Esophagus muscularis mucosa (tissue), 4 donors: ENCODE measurements at places on chromosomes 4 and X. TPM values are rescaled to one million over a fixed set of nuclear protein-coding genes. Genes with fewer than 3 reads are reported as not detected.

DNA sequence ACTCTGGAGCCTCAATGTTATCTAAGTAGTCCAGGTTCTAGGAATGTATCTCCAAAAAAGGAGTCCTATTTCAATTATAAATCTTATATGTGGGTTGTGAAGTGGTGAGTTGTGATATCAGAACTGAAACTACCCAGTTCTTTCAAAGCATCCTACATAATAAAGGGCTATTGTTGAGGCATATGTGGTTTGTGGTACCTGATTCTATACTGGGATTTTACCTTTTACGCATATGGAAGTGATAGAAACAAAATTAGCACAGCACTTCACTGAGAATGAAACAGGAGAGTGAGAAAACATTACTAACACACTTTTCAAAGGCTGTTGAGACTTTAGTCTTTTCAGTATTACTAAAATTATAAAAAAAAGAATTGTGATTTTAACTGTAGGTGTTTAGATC is 417.7 kb upstream of the GALNT7 start:
- no peak for DNase-seq

DNA sequence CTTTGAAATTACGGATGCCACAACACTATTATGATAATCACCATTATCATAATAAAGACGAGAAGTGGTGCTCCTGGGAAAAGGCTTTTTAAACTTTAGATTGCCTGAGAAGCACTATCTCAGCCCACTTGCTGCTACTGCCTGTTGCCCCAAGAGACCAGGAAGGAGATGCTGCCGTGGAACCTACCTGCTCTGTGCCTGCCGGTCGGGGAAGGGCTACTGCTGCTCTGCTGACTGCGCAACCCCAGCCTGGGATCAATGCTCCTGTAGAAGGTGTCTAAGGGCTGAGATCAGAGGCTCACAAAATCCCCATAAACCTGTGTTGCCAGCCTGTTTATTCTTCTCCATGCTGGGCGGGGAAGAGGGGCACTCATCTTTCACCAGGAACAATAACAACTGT is 145.3 kb upstream of the VCX3B start:
- DNase-seq = no peak

- no peak for DNase-seq
These were observed 174.7 kb upstream of the PPP1R2C start for GRCh38 chrX:42952621-42953020.

GRCh38 chrX:100830143-100830542 is 10.0 kb downstream of the CSTF2 start:
- DNase-seq = no peak

- DNase-seq = no peak
These were observed 120.2 kb downstream of the BMPR1B start for GRCh38 chr4:94877973-94878372.

DNA sequence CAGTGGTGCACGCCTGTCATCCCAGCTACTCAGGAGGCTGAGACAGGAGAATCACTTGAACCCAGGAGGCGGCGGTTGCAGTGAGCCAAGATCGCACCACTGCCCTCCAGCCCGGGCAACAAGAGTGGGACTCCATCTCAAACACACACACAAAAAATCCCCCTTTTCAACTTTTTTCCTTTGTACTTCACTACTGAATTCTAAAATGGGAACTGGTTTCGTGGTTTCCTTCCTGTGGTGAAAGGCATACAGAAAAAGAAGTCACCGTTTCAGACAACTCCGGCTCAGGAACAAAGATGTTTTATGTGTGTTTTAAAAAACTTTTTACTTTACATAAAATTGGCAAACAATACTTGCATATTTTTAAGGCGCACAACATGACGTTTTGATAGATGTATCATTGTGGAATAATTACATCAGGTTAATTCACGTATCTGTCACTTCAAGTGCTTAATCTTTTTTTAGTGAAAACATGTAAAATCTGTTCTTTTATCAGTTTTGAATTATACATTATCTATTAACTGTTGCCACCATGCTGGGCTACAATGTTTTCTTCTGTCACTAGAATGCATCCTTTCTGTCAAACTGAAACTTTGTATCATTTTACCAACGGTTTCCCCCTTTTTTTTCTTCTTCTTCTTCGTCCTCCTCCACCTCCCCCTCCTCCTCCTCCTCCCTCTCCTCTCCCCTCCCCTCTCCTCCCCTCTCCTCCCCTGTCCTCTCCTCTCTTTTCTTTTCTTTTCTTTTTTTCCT is 186.0 kb downstream of the CRLF2 start:
- no peak for DNase-seq

Gene NEK1
- total RNA-seq = 10.2 TPM

GRCh38 chr4:20384456-20384855 is 132.8 kb downstream of the SLIT2 start:
- DNase-seq = no peak

- DNase-seq = no peak
These were observed 5.3 kb downstream of the HCFC1 start for GRCh38 chrX:153966283-153966688.

DNA sequence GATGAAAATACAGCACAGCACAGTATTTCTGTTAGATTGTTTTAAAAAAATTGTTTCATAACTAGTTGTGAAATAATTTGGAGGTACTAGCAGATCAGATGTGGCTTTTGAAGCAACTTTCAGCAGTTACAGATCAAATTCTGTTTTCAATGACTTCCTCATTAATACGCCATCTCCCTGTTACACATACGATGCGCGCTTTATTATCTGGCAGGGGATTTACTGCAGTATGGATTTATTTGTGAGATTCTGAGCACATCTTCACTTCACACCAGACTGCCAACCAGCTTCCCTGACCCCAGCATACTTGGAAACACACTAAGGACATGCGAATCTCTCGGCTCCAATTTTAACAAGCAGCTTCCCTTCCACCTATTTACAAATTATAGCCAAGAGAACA is 235.5 kb upstream of the DIAPH2 start:
- no peak for DNase-seq

Gene PAGE2B
- total RNA-seq = not detected

Gene PCDH18
- 57.1 TPM for total RNA-seq

Gene CA5B
- total RNA-seq = 7.1 TPM

- no peak for DNase-seq
These were observed 183.6 kb upstream of the ARSJ start for GRCh38 chr4:114163051-114163450.
